Stimulated activated CD4-positive, alpha-beta T cell treated with anti-CD3 and anti-CD28 coated beads, Interleukin-15, amount 100 ng/mL, for 48 hours (primary cell): ENCODE measurements at places on chromosomes 7 and 10.

- no peak for DNase-seq
Measured at GRCh38 chr10:116587878-116588591, 2.7 kb upstream of the PNLIPRP1 start.

DNA sequence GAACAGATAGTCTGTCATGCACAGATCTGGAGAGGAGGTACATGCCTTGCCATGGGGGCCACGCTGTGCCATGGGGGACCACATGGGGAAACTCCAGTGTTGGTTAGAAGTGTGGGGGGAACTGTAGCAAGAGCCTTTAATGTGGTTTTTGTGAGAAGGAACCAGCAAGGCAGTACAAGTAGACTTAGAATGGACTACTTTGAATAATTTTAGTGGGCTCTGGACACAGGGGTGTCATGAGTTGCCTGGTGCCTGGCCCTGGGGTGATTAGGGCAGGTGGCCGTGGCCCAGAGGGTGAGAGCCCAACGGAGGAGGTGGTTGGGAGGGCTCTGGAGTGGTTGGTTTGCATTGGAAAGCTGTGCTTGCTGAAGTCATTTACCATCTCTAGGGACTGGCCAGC lies 77.2 kb downstream of the CXCL12 start:
- no peak for DNase-seq

DNA sequence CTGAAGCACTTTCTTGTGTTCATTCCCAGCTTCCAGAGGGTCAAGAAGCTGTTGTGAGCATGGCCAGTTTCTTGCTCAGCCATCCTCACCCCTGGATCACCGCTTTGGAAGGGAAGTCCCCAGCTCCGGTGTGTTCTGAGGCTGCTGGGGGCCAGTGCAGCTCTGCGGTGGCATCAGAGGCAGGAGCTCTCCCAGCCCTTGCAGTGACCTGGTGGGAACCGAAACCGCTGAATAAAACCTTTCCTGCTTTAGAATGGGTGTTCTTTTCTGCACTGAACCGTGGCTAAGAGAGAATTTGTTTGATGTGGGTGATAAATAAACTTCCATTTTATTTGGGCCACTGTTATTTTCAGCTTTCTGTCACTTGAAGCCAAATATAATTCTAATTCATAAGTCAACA lies 450.9 kb upstream of the VSTM2A start:
- DNase-seq = no peak

DNA sequence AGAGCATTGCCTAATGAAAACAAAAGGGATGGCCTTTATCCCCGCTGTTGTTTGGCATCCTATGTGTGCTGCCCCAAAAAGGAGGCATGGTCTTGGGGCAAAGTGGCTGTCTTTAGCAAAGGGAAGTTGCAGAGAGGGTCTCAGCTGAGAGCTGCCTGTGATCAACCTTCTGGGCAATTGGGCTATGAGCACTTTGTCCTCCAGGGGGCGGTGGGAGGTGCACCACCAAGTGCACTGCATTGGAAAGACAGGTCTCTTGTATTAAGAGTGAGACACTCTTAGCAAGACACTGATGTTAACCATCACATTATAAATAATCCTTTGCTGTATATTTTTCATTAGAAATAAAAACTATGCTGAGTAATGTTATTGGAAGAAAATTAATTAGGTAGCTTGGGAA lies 314.8 kb downstream of the POM121L12 start:
- peak; percentile 1 for DNase-seq

- no peak for DNase-seq
Measured at GRCh38 chr10:48805848-48806247, 121.2 kb downstream of the WDFY4 start.

DNA sequence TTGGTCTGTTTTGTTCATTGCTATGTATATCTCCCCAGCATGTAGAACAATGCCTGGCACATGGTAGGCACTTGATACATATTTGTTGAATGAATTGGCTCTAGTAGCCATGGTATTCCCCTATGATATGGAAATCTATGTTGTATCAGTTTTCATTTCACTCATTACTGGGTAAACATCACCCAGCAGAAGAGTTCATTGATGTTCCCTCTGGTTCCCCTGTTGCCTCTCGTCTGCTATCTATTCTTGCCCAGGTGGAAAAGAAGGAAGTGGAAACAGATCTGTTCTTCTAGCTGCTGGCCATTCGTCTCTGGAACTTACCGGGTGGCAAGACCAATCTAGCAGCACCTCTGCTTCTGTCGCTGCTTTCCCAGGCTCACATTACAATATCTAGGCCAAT lies 71.5 kb downstream of the LRRC4 start:
- no peak for DNase-seq

- DNase-seq = no peak
Measured at GRCh38 chr10:101452593-101452992, 98.6 kb downstream of the BTRC start.

- no peak for DNase-seq
Measured at GRCh38 chr10:93915598-93915997, 21.8 kb downstream of the SLC35G1 start.

- no peak for DNase-seq
Measured at GRCh38 chr10:97154781-97155180, 31.0 kb downstream of the SLIT1 start.

- DNase-seq = no peak
Measured at GRCh38 chr7:3206771-3207191, 94.3 kb upstream of the SDK1 start.

- no peak for DNase-seq
Measured at GRCh38 chr10:35089611-35090161, 455 bp downstream of the CUL2 start.
